Activated naive CD4-positive, alpha-beta T cell treated with anti-CD3 and anti-CD28 coated beads, Interleukin-2, amount 50 U/mL, for 16 hours (primary cell): ENCODE measurements at places on chromosomes 11 and 22.

- no peak for DNase-seq
These were observed 311.6 kb downstream of the MIAT start for GRCh38 chr22:26968859-26969523.

GRCh38 chr11:25734591-25735211 lies 597.2 kb upstream of the ANO3 start:
- no peak for DNase-seq

DNA sequence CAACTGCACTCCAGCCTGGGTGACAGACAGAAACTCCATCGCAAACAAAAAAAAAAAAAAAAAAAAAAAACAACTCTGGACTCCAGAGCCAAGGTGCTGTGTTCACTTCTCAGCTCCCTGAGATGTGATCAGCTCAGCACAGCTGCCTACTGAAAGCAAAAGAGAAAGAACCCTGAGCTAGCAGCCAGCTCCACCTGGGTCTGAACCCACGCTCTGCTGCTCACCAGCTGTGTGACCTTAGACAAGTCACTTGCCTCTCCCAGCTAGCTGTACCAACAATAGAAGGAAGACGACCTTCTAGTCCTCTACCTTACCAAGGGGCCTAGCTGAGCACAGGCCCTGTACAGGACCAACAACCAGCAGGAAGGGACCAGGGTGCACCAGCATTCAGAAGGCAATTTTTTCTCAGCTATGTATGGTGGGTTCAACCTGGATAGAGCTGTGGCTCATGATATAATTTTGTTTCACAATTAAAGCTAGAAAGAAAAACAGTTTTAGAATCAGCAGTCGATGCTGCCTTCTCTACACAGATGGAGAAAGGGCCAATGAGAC lies 3.8 kb downstream of the DGCR2 start:
- peak; percentile 54 for DNase-seq

- peak; percentile 31 for DNase-seq
These were observed 2.6 kb downstream of the CD44 start for GRCh38 chr11:35141571-35141971.

- DNase-seq: no peak
These were observed 49.4 kb downstream of the MAML2 start for GRCh38 chr11:96293598-96294021.

DNA sequence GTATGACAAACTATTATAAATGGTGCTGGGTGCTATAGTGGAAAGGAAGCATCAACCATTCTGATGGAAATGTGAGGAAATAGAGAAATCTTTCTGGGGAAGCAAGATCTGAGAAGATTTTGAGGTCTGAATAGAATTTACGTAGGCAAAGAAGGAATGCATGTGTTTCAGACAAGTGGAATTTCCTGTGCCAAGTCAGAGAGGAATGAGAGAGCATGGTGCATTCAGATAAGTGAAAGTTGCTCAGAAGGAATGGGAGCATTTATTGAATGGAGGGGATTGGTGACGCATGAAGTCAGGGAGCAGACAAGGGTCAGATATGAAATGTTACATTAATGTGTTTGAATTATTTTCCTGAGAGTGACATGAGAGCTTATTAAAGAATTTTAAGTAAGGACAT lies 725.5 kb downstream of the METTL15 start:
- DNase-seq: no peak

DNA sequence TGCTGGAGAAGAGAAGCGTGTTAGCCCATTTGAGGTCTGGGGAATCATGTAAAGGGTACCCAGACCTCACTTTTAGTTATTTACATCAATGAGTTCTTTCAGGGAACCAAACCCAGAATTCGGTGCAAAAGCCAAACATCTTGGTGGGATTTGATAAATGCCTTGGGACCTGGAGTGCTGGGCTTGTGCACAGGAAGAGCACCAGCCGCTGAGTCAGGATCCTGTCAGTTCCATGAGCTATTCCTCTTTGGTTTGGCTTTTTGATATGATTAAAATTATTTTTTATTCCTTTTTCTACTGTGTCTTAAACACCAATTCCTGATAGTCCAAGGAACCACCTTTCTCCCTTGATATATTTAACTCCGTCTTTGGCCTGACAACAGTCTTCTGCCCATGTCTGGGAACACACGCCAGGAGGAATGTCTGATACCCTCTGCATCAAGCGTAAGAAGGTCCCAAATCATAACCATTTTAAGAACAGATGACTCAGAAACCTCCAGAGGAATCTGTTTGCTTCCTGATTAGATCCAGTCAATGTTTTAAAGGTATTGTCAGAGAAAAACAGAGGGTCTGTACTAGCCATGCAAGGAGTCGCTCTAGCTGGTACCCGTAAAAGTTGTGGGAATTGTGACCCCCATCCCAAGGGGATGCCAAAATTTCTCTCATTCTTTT lies 65.2 kb downstream of the ALX4 start:
- DNase-seq: no peak

DNA sequence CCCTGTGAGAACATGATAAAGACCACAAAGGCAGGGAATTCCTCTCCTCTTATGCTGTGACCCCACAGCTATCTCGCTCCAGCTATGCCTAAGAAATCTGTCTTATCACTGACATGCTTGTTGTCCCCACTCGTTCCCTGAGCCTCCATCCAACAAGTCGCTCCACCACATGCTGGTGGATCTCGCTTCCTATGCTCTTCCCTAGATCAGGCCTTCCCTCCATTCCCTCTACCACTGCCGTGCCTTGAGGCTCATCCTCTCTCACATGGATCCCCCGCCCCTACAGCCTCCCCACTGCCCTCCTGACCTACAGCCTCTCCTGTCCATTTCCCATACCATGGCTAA lies 1.4 kb upstream of the DGAT2 start:
- DNase-seq: no peak

DNA sequence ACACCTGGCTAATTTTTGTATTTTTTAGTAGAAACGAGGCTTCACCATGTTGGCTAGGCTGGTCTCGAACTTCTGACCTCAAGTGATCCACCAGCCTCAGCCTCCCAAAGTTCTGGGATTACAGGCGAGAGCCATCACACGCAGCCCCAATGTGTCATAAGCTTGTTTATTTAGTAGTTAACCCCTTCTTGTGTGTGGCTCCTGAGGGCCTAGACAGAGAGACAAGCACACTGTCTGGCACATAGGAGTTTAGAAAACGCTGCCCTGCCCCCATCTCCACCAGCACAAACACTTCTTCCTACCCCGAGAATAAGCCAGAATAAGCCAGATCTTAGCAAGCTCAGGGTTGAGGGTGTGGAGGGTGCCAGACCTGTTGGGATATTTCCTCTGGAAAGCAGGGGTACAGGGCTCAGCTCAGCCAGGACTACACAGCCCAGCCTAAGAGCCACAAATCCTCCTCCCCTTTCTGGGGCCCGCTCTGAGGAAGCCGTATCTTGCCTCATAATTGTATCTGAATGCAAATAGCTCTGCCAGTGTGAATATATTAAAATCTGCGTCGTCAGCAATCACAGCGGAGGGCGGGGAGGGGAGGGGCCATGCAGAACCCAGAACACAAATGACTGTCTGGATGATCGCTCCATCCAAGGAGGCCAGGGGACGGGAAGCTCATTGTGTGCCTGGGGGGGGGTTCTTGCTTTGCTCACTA lies 247.3 kb downstream of the MN1 start:
- DNase-seq: no peak

DNA sequence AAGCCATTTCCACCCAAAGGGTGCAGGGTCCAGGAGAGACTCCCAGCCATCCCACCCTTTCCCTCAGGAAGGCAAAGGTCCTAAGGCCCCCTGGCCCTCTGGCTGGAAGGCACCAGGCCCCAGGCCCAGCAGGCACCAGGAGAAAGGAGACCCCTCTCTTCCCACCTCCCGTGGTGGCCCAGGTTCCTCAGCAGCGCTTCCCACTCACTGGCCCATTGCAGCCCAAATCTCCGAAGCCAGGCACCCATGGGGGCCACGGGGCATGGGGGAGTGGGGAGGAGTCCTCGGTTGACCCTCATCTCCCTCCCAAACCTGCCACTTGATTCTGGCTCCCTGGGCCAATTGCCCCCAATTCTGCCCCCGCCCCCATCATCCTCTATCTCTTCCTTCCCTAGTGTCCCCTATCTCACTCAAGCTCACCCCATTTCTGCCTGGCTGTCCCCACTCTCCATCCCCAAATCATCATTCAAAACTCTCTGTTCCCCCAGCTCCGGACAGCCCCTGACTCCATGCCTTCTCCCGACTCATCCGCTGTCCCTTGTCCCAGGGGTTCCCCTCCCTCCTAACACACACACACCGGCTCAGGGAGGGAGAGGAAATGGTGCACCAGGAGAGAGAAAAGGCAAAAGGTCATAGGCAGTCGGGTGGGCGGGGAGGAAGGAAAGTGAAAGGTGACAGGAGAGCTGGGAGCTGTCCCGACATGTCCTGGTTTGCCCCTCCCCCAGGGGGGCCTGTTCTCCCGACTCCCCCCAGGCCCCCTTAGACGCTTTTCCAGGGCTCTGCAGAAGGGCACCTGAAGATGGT lies 1.2 kb downstream of the LIF start:
- DNase-seq: no peak

DNA sequence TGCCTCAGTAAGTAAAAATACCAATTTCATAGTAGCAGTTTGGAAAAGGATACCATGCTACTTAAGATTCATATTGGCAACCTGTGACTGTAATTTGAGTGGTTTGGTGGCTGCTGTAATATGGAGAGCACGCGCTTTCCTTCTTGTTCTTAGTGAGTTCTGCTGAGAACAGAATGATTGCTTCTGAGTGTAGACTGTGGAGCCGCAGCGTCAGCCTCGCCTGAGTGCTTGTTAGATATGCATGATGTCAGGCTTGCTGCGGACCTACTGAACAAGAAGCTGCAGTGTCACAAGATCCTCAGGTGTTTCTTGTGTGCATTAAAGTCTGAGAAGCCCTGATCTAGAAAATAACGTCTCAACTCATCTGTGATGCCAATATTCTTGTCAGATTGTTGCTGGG lies 143.2 kb downstream of the ARHGAP42 start:
- no peak for DNase-seq

GRCh38 chr11:106331176-106331575 lies 253.7 kb downstream of the AASDHPPT start:
- no peak for DNase-seq

GRCh38 chr11:64887234-64887756 lies 8.9 kb upstream of the EHD1 start:
- no peak for DNase-seq

GRCh38 chr11:86955361-86956120 lies at the start of gene FZD4:
FZD4 (minus strand) TSS chr11:86955395; CDS start chr11:86955085, 310 bp downstream.
- peak; percentile 39 for DNase-seq

DNA sequence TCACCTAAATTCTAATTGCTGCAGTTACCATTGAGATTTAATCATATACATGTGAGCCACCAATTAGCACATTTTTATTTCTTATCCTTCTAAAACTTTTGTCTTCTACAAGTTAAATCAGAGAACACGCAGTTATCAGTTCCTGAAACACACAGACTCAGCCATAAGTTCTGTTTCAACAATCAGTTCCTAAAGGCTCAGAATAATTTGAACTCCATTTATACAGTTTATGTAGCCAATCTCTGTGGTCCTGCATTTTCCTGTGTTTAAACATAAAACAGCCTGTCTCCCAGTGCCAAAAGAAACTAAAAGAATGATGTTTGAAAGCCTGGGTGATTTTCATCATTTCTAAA lies 2.9 kb downstream of the PLAAT3 start:
- DNase-seq: no peak

DNA sequence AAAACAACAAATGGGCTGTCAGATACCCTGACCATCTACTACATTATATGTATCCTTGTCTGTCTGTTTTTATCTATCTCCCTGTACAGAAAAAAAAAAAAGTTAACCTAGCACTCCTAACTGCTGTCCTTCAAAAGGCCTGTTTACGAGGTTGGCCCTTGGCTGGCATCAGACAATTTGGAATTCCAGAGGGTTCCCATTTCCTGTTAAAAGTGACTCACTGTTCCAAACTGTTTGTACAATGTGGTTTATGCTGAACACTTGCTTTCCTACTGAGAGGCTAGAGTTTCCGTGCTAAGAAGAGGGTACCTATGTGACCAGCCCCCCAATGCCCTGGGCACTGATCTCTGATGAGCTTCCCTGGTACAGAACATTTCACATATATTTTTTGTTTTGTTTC lies 65.9 kb upstream of the HMGXB4 start:
- no peak for DNase-seq

DNA sequence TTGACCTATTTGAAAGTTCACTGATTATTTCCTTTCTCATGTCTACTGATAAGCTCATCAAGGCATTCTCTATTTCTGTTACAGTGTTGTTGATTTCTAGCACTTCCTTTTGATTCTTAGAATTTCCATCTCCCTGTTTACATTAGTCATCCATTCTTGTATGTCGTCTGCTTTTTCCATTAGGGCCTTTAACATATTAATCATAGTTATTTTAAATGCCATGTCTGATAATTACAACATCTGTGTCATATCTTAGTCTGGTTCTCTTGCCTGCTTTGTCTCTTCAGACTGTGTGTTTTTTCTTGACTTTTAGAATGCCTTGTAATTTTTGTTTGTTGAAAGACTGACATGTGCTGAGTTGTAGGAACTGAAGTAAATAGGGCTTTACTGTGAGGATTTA lies 602.1 kb downstream of the SOX6 start:
- DNase-seq: no peak

GRCh38 chr22:29946220-29946619 lies 63.2 kb downstream of the MTMR3 start:
- no peak for DNase-seq

DNA sequence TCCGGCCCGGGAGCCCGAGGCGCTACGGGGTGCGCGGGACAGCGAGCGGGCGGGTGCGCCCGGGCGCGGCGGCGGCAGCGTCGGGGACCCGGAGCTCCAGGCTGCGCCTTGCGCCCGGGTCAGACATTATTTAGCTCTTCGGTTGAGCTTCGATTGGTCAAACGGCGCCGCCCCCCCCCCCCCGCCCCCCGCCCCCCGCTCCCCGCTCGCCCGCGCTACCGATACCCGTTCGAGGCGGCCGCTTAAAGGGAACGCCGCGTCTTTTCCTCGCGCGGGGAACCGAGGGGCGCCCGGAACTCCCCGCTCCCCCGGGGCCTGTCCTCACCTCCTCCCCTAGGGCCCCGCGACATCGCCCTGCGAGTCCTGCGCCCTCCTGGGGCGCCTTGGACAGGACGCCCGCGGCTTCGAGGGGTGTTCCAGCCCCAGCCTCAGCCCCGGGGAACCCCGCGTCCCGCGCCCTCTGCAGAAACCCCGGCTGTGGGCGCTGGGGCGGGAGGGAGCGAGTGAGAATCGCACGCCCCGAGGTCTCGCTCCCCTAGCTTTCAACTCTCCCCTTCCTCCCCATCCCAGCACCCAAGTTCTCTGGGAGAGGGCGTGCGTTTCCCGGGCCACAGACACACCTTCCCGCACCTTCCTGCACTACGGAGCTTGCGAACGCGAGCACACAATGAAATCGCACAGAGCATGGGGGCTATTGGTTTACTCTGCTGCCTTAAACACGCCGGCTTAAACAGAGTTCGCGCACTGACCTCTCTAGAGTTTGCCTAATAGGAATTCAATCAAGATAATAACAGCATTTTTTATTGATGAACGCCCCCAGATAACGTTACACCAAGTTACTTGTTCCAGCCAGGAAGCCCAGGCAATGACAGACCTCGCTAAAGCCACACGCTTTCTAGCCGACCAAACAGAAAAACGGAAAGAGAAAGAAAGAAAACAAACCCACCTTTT lies at the start of gene BDNF:
Gene BDNF (minus strand): TSS at position 105 of the 951 bp plus-strand sequence. CDS start 41,891 bp downstream, outside the sequence.
- DNase-seq: peak; percentile 12

GRCh38 chr11:68012843-68013610 lies 2.9 kb downstream of the ALDH3B1 start:
- no peak for DNase-seq

- no peak for DNase-seq
These were observed 51.1 kb upstream of the JAM3 start for GRCh38 chr11:134017511-134018430.

GRCh38 chr11:1055990-1056771 lies 18.5 kb upstream of the MUC2 start:
- DNase-seq: no peak
